ENCODE measurements at places on chromosomes 4 and X. TPM values are rescaled to one million over a fixed set of nuclear protein-coding genes. Genes with fewer than 3 reads are reported as not detected.

DNA sequence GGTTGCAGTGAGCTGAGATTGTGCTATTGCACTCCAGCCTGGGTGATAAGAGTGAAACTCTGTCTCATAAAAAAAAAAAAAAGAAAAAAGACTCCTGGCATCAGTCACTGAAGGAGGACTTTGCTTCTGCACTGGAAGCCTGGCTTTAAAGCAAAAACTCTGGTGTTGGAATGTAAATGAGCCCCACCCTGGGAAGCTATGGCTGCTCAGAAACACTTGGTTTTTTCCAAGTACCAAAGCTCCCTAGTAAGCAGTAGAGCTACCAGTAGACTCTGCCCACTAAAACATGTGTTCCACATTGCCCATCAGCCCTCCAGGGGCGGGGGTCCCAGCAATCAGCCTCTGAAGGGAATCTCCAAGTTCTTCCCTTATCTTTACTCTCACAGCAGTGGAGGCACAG is 154.4 kb downstream of the SHROOM3 start:
- DNase-seq, result no peak

- no peak for DNase-seq
These were observed 28.4 kb downstream of the BOD1L1 start for GRCh38 chr4:13599159-13599558.

DNA sequence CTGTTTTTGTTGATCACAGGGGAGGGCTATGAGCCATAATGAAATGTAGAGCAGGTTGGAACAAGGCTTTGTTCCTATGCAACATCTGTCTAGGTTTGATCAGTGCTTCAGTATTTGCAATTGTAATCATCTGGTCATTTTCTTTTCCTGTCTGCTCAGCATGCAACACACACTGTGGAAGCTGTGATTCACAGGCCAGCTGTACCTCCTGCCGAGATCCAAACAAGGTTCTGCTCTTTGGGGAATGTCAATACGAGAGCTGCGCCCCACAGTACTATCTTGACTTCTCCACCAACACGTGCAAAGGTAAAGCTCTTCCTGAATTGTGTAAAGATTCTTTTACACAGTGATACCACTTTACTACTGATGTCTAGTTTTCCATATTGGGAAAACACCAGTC is 181.9 kb upstream of the ANXA3 start:
- no peak for DNase-seq

- DNase-seq, result no peak
These were observed 227.1 kb downstream of the ADGRL3 start for GRCh38 chr4:61427099-61427817.

MTNR1A gene
- polyA plus RNA-seq, result not detected

Data from kidney (tissue), 22 donors.